Fibroblast of the conjunctiva (primary cell): ENCODE measurements at places on chromosomes 7 and 10.

DNA sequence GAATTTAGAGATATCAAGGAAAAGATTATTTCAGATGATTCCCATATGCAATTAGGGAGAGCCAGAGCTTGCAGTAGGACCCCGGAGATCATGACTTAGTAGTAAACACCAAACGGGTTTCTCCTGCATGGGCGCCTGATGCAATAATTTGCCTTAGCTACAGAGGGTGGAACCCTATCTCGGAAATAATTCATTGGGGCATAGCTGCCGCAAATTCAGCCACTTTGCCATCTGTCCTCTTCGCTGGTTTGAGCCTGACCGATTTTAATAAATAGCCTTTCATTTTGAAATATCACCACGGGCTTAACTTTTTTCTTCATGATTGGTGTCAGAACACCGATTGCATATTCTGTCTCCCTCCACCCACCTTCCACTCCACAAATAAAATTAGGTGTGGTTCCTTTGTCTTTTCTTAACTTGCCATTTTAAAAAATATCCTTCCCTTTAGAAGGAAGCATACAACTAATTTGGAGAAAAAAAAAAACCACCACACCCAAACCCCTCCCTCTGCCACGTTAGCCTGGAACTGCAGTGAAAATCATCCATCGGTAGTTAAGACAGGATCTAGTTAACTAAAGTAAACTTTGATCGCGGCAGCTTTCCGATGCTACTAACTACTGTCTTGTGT, 1.4 kb downstream of the GARS1 start:
- DNase-seq, result peak; percentile 38

DNA sequence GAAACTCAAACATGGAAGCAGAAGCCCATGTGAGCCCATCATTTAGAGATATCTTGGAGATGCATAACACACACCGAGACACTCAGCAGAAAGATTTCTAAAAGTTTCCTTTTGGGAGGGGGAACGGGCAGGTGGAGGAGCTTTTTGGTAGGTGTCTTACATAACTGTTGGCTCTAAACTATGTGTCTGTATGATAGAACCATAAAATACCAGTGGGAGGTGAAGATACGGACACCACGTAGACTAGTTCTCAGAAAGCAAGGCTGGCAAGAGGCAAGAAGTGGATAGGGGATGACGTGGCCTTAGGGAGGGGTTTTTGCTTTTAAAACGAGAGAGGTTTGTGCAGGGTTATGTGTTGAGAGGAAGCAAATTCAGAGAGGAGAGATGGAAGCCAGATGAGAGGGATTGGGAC, 36.5 kb downstream of the IL15RA start:
- no peak for DNase-seq

- DNase-seq, result no peak
Measured at GRCh38 chr7:114148779-114149178, 230.0 kb upstream of the PPP1R3A start.

GRCh38 chr10:47288916-47289495, 11.0 kb upstream of the GDF10 start:
- no peak for DNase-seq

DNA sequence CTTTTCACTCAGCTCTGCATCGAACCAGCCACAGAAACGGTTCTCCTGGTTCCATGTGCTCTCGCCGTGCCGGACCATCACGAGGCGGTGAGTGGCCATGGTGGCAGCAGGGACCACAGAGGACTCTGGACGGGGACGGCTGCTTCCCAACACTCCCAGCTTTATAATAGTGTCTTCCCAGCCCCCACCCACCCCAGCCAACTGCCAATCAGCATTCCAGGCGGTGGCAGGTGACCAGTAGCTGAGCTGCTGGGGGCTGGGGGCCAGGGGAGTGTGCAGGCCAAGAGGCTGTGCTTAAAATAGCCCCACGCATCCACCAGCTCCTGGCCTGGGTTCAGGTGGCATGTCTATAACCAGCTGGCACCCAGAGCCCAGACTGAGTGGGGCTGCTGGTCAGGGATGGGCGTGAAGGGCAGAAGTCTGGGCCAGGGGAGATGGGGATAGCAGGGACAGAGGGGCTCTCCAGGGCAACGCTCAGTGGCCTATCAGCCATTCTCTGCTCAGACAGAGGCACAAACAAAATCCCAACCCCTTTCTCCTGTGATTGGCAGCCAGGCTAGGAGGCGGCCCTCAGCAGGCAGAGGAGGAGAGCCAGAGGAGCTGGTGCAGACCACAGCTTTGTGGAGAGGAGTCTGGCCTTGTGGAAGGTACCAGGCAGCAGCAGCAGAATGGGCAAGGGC, at the start of gene PGAM2:
TSS of gene PGAM2 (minus strand) at position 137 of the 680 bp plus-strand sequence. CDS start at position 99, 38 bp downstream.
- no peak for DNase-seq

GRCh38 chr7:69663911-69664832, 65.9 kb downstream of the AUTS2 start:
- no peak for DNase-seq

DNA sequence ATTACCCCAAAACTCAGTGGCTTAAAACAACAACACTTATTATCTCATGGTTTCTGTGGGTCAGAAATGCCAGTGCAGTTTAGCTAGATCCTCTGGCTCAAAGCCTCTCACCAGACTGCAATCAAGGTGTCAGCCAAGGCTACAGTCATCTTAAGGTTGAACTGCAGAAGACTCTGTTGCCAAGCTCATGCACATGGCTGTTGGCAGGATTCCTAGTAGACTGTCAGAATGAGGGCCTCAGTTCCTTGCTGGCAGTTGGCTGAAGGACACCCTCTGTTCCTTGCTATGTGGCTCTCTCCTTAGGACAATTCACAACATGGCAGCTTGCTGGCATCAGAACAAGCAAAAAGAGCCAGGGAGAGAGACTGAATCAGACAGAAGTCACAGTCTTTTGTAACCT, 34.7 kb downstream of the TOMM7 start:
- no peak for DNase-seq

- peak; percentile 20 for DNase-seq
Measured at GRCh38 chr10:72794260-72794659, 99.3 kb upstream of the OIT3 start.

GRCh38 chr7:151632750-151633515, 113.2 kb upstream of the RHEB start:
- DNase-seq, result no peak

DNA sequence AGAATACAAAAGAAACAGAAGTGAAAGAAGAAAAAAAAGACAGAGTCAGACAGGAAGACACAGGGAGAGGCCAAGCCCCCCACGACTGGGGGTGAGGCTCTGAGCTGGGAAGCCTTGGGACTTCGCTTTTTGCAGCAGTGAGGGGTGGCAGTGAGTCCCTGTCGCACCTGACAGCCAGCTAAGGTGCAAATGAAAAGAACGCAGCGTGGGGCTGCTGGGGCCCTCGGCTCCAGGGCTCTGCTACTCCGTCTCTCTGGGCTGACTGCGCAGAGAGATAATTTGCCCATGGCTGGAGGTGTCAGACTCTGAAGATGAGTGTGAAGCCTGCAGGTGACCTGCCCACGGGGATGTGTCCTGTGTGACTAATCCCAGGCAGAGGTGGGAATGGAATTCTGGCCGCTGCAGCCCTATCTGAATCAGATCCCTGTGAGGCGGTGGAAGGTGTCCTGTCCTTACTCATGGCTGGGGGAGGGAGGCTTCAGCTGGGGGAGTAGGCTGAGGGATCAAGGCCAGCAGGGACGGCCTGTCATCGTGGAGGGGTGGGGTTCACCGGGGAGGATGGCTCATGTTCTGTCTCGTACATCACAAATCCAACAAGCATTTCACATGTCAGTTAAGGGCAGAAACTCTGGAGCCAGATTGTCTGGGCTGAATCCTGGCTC, 96.4 kb downstream of the SLIT1 start:
- DNase-seq, result no peak

- no peak for DNase-seq
Measured at GRCh38 chr7:18414885-18415284, 80.7 kb upstream of the HDAC9 start.

DNA sequence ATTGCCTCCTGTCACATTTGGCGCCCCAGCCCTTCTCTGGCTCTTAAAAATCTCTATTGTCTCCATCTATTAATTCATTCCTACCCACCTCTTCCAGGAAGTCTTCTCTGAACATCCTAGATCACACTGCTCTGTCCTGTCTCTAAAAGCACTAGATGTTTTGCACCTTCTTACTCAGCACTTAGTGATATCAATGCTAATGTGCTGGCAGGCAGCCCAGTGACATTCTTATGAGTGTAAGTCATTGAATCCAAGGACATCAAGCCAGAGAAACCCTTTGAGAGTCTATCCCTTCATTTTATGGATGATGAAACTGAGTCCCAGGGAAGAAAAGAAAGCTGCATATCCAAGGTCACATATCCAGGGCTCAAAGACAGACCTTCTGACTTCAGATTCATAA, 48.3 kb upstream of the PAX2 start:
- DNase-seq, result peak; percentile 24

GRCh38 chr10:97500297-97500575, 1.5 kb downstream of the UBTD1 start:
- DNase-seq, result no peak
